ENCODE measurements at places on chromosomes 7 and 10.

DNA sequence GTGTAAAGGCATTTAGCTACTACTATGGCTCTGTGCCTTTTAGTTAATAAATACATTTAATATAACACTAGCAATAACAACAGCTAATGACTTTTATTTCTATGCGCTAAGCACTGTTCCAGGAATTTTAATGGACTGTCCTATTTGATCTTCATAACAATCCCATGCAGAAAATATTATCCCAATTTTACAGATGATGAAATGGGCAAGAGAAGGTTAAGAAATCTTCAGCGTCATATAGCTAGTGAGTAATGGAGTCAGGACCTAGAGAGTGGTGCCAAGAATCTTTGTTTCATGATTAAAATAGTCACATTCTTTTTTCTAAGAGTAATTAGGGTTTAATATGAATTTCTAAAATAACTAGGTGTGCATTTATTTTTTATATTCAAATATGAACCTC lies 32.4 kb downstream of the ACTA2 start:
- DNase-seq: no peak

GRCh38 chr7:1695800-1696454 lies 25.9 kb downstream of the ELFN1 start:
- DNase-seq: peak; percentile 37

- no peak for DNase-seq
Observed at GRCh38 chr7:70325509-70326101, 727.3 kb downstream of the AUTS2 start.

DNA sequence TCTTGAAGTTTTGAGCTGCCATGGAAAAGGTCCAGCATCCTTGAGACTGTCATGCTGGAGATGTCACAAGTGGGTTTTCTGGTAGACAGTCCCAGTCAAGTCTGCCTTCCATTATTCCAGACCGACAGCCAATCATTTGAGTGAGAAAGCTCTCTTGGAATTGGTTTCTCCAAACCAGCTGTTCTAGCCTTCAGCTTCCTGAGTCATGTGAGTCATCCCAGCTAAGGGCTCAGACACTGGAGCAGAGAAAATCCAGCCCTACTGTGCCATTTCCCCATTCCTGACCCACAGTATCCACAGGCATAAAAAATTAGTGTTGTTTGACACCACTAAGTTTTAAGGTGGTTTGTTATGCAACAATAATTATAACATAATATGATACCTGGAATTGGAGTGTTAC lies 219.0 kb downstream of the ADRA2A start:
- DNase-seq: no peak

DNA sequence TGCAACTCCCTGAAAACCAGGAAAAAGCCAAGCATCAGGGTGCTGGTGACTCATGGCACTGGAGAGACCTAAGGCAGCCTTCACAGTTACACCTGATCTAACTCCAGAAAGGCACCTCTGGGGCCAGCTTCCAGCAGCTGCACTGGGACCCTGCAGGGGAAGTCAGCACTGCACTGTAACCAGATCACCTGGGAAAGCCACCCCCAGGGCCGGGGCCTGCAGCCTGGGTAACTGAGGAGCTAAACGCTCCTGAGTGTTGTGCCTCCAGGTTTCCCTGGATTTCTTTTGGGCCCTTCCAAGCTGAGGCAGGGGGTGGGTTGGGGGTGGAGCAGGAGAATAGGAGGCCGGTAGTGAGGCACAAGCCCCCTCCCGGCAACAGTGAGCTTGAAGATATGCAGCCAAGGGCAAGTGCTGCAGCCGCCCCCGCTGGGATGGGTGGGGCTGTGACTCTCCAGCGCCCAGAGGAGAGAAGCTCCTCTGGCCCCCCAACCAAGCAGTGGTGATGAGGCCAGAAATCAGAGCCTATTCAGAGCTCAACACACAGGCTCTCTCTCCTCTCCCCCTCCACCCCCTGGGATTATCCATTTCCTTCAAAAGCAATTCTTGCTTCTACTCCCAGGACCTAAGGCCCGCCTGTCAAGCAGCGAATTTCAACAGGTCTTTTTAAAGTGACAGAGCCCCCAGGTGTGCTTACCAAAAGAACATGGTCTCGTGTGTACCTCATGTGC lies 2.6 kb downstream of the CXCL12 start:
- DNase-seq: peak; percentile 25

DNA sequence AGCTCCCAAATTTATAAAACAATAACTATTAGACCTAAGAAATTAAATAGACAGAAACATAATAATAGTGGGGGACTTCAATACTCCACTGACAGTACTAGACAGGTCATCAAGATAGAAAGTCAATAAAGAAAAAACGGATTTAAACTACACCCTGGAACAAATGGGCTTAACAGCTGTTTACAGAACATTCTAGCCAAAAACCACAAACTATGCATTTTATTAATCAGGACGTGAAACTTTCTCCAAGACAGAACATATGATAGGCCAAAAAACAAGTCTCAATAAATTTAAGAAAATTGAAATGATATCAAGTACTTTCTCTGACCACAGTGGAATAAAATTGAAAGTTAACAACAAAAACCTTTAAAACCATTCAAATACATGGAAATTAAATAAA lies 46.4 kb downstream of the ZNF680 start:
- DNase-seq: no peak

DNA sequence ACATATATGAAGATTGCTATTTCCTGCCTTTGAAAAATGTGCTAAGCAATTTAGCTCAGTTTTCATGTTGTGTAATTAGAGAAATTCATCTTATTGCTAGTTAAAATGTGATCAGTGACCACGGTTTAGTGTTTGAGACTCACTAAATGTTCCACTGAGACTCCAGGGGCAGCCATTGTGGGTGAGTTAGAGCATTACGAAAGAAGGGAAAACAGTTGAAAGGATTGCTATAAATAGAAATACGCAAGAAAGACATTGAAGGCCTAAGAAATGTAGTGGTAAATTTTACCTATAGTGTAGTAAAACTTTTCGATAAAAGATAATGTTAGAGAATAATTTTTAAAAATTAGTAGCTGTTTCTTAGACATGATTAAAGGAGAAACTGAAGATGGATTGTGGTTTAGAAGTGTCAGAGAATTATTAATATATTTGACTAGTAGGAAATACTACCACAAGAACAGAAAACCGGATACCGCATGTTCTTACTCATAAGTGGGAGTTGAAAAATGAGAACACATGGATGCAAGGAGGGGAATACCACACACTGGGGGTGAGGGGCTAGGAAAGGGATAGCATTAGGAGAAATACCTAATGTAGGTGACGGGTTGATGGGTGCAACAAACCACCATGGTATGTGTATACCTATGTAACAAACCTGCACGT lies 394.5 kb downstream of the SEMA3D start:
- no peak for DNase-seq

DNA sequence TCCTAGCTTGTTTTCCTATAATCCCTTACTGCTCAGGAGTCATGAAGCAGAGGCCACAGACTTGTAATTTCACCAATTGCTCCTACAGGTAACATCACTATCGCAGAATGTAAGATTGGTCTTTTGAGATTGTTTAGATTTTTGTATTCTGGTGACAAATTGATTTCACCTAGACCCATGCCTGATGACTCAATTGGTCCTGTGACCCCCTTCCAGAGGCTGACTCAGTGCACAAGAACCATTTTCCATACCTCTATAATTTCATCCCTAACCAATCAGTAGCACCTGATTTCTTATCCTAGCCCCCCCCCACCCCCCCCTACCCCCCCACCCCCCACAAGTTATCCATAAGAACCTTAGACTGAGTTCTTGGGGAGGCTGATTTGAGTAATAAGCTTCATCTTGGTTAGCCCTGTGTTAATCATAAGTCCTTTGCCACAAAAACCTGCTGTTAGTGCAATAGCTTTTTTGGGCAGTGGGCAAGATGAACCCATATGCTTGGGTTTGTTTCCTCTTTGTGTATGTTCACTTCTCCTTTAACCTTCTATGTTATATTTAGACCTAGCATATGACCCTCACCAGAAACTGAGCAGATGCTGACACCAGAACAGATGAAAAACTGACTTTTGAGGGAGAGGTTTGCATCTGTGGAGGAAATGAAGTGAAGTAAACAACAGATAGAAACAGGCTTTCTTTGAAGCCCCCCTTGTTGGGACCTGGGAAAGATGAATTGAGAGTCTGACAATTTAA lies 187.1 kb downstream of the KIF20B start:
- no peak for DNase-seq

GRCh38 chr7:121385800-121386179 lies 10.3 kb downstream of the FAM3C start:
- DNase-seq: no peak

DNA sequence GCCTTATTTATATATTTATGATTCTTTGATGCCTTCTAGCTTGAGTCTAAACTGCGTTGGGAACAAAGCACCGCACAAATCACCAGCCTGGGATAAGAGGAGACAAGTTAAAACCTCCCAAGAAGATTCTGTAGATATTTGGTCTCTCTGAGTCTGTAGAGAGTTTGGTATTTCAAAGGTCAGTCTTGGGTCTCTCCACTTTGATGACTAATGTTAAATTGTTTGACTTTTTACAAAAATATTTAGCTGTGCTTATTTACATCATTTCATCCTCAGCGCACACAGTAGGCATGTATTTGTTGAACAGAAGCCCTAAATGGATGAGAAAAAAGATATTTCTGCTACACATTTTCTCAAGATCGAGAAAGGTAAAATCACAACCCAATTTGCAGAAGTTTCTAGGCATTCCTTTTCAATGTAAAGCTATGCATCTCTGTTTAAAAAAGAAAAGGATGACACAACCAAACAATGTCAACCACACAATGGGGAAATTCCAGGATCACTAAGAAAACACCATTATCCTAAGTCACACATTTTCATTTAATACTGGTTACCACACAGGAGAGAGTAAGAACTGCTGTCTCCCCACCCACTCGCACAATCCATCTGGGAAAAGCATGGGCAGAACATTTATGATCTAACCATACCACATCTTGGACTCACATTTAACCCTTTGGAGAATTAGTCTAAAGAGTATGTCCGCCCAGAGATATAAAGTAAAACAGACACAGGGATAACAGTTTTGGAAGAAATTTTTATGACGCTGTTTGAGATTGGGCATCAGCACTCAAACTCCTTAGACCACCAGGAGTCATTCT lies 4.4 kb downstream of the CDK6 start:
- no peak for DNase-seq

- DNase-seq: no peak
Observed at GRCh38 chr7:93823621-93824020, 66.9 kb downstream of the TFPI2 start.

- DNase-seq: peak; percentile 52
Observed at GRCh38 chr10:86964847-86965190, 3.5 kb upstream of the ADIRF start.

DNA sequence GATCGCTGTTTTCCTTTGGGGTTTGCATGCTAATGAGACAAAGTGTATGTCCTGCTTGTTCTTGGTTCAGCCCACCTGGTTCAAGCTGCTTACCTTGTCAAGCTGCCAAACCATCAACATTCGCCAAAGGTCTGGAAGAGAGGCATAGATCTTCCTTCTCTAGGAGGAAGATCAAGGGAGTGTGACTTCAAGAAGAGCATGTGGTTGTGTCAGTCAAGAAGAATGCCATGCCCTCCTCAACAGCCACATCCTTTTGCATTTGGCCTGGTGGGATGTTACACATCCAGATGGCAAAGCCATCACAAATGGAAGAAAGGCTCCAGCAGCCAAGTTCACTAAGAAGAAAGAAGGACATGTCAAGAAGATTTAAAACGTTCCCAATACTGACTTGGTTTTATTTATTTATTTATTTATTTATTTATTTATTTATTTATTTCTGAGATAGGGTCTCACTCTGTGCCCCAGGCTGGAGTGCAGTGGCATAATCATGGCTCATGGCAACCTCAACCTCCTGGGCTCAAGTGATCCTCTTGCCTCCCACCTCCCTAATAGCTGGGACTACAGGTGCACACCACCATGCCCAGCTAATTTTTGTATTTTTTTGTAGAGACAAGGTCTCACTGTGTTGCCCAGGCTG lies 5.1 kb upstream of the PIP4K2A start:
- no peak for DNase-seq

GRCh38 chr7:2687881-2688318 lies at the start of gene AMZ1:
Gene AMZ1 (plus strand): TSS chr7:2688202. CDS start chr7:2700452, 12,250 bp downstream.
- DNase-seq: no peak

- DNase-seq: no peak
Observed at GRCh38 chr10:95280637-95281036, 10.2 kb downstream of the PDLIM1 start.

GRCh38 chr10:35390843-35391152 lies 54.5 kb downstream of the CCNY start:
- no peak for DNase-seq

- DNase-seq: no peak
Observed at GRCh38 chr7:80794631-80795573, 123.9 kb downstream of the SEMA3C start.

- DNase-seq: no peak
Observed at GRCh38 chr10:1416456-1417037, 320.8 kb downstream of the ADARB2 start.

GRCh38 chr7:97573065-97573464 lies 158.8 kb upstream of the TAC1 start:
- DNase-seq: no peak

DNA sequence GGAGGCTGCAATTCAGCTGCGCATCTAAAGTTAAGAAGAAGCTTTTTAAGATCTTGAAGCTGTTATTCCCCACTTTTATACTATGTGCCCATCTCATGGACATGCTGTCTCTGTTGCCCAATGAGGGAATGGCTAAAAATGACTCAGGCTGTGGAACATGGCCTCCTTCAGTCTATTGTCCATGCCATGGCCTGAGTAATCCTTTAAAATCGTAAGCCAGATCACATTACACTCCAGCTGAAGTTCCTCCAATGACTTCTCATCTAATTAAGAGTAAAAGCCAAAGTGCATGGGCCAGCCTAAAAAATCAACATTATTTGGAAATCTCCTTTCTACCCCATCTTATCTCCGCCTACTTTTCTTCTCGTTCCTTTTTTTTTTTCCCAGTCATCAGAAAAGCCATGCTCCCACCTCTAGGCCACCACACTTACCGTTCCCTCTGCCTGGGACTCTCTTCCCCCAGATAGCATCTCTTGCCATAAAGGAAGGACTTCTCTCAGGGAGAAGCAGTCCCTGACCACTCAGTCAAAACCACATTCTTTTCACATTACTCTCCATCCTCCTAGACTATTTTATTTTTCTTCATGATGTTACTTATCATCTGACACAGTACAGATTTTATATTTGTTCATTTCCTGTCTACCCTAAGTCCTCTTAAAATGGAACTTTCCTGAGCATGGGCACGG lies 337.4 kb downstream of the PRPF18 start:
- DNase-seq: no peak

DNA sequence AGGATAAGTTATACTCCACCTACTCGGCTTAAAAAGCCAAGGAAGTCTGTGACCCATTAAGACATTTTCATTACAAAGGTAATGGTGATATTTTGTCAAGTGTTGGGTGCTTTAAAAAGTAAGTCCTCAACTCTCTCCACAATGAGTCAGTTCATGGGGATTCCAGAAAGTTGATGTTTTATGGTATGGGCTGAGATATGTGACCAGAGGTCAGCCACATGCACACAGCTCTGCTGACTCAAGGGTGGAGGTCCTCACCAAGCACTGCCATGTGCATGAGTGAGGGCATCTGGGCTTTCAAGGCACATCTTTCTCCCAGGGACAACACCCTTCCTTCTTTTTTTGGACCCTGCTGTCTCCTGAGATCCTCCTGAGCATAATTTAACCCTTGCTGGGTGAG lies 292.9 kb downstream of the PTEN start:
- no peak for DNase-seq

- DNase-seq: no peak
Observed at GRCh38 chr7:77565917-77566316, 28.8 kb downstream of the PTPN12 start.

- no peak for DNase-seq
Observed at GRCh38 chr7:22255342-22255741, 101.6 kb downstream of the RAPGEF5 start.

GRCh38 chr10:77043420-77043763 lies 594.2 kb downstream of the KCNMA1 start:
- no peak for DNase-seq

All from activated CD8-positive, alpha-beta memory T cell treated with anti-CD3 and anti-CD28 coated beads, Interleukin-2, amount 50 U/mL, for 48 hours (primary cell).